ENCODE measurements at places on chromosomes 2 and 18.
A peak's percentile ranks its signal among the peaks of the same experiment; 100 is the strongest.

DNA sequence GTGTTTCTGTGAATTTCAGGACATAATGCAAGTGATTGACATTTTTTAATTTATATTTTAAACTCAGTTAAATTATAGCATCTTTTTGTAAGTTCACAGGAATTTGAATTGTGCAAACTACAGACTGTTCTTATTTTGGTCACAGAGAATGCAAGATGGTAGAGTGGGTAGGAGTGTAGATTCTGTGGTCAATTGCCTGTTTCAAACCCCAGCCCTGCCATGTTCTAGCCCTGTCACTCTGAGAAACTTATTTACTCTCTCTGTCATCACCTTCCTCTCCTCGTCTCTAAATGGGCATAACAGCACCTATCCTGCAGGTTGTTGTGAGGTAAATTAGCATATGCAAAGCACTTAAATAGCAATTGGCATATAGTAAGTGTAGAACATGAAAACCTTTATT lies 879.8 kb downstream of the CPS1 start:
- no peak for DNase-seq

DNA sequence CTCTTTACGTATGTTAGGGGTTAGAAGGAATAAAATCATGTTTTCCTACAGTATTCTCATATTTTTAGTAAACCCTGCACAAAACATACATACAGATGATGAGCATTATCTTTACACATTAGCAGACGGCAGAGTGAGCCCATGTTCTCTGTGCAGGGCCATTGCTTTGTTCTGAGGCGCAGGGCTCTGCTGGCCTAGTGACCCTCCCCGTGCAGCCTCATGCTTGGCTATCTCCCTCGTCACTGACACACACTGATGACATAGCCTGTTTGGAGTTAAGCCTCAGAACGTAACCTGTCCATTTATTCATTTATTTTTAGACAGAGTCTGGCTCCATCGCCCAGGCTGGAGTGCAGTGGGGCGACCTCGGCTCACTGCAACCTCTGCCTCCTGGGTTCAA lies 115.9 kb upstream of the FOSL2 start:
- no peak for DNase-seq

DNA sequence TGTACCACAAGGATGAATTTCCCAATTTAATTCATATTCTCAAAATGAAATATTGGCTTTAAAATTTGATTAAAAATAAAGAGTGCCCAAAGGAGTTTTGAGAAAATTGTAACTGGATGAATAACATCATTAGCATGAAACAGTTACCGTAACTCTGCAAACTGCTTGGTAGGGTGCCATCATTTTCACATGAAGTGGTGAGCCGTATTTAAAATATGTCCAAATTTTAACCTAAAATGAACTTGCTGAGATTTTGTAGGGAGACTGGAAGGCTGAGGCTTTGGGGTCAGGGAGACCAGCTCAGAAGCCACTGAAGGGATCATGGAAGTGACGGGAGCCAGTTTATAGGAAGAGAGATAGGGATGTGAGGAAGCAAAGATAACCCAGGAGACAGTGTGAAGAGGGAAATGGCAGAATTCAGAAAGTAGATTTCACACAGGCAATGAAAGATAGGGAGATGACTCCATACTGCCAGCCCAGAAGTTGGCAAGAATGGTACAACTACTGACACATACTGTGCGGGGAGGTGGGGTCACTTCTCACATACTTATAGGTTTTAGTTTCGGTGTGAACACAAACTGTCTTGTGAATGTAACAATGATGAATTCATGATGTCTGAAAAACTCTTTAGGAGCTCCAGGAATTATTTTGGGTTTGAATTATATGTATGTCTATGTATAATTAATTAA lies 53.8 kb downstream of the EFEMP1 start:
- DNase-seq = no peak

GRCh38 chr18:23209796-23210195 lies 74.5 kb downstream of the CABLES1 start:
- DNase-seq = no peak

DNA sequence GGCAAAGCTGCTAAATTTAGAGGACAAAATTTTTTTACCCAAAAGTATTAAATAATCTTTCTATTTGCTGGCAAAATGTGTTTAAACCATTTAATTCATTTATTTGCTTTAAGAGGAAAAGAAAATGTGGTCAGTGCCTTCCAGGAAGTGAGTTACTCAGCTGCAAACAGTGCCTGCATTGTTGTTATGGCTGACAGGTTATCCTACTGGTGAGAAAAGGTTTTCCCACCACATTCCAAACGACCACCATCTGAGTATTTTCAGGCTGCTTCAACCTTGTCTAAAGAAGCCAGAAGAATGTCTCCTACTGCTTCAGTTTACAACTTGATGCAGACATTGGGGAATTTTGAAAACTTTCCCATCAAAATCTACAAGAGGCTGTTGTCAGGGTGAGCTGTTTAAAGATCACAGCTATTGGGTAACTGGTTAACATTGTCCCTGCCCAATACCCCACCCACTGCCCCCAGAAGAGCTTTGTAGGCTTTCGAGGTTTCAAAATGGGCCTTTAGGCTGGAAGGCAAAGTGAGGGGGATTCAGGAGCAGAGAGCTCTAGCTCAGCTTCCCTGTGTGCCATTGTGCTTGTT lies 461.3 kb upstream of the FANCL start:
- peak; percentile 68 for DNase-seq

Measured in lung microvascular endothelial cell (primary cell).